Central memory CD8-positive, alpha-beta T cell (primary cell): ENCODE measurements at places on chromosomes 5 and 9.

DNA sequence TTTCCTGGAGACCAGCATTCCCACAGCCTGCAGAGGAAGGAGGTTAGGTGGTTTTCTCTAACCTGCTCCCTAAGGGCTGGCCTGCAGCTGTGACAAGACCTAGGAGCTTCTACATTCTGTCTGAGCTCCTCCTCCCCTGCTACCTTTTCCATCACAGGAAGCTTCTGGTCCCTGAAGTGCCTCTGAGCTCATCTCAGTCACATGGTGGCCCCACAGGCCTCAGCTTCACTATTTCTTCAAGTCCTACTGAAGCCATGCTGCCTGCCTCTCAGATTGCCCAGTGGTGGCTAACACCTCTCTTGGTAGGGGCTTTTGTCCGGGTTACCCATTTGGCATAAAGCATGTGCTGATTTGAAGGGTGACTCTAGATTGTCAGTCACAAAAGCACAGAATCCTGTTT, 259.4 kb downstream of the CRB2 start:
- DNase-seq, result no peak
- H3K4me3 ChIP-seq, result no peak overlapping the region
- H3K27me3 ChIP-seq, result no peaks in the 10 kb centered on the region
- peaks cover 3% of the 10 kb centered on the region for H3K36me3 ChIP-seq
- no peak overlapping the region for H3K27ac ChIP-seq
- peaks cover 8% of the 10 kb centered on the region for H3K4me1 ChIP-seq

GRCh38 chr5:151071848-151072629, 8.8 kb downstream of the TNIP1 start:
- peaks cover 77% of the 10 kb centered on the region for H3K4me1 ChIP-seq
- DNase-seq, result no peak
- peaks cover 31% of the 10 kb centered on the region for H3K36me3 ChIP-seq
- H3K27ac ChIP-seq, result peak overlapping the region; percentile 71
- H3K4me3 ChIP-seq, result peak overlapping the region; percentile 31

GRCh38 chr5:39822020-39822419, 397.2 kb upstream of the DAB2 start:
- H3K27ac ChIP-seq, result no peak overlapping the region
- H3K4me3 ChIP-seq, result no peak overlapping the region
- DNase-seq, result no peak
- H3K36me3 ChIP-seq, result no peaks in the 10 kb centered on the region
- H3K4me1 ChIP-seq, result no peaks in the 10 kb centered on the region

DNA sequence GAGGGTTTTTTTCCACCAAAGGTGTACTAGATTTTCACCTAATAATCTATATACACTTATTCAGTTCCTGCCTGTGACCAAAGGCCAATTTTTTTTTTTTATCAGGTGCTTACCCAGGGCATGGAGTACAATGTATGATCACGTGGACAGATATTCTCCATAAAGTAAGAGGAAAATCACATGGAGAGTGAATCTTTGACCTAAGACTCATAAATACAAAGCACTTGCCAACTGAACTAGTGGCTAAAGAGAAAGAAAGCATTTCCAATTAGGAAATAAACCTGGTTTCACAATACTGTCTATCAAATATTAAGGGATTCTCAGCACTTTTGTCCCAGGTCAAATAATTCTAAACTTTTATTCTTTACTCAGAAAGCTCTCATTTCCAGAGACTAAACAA, 33.0 kb upstream of the CEP120 start:
- no peaks in the 10 kb centered on the region for H3K4me1 ChIP-seq
- H3K4me3 ChIP-seq, result no peak overlapping the region
- no peaks in the 10 kb centered on the region for H3K27me3 ChIP-seq
- no peak for DNase-seq
- no peak overlapping the region for H3K27ac ChIP-seq
- peaks cover 1% of the 10 kb centered on the region for H3K36me3 ChIP-seq

DNA sequence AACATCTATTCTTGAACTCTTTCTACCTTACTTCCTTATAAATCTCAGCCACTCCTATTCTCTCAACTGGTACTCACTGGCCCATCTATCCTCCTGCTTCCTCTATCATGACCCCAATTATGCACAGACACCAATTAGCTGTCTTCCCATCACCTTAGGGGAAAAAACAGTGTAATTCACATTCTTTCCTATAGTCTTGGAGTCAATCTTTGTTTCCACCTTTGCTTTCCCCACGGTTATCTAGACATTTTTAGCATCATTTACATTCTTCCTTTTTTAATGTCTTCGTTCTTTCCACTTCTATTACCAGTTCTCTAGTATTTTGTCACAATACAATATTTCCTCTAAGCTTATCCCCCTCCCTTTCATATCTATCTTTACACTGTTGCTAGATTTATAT, 449.4 kb downstream of the TMEM38B start:
- no peaks in the 10 kb centered on the region for H3K36me3 ChIP-seq
- H3K4me1 ChIP-seq, result no peaks in the 10 kb centered on the region
- no peak for DNase-seq
- H3K27ac ChIP-seq, result no peak overlapping the region

- H3K36me3 ChIP-seq, result no peaks in the 10 kb centered on the region
- peaks cover 6% of the 10 kb centered on the region for H3K4me1 ChIP-seq
Measured at GRCh38 chr5:138726848-138727247, 26.4 kb upstream of the CTNNA1 start.

GRCh38 chr9:29129763-29130162, 1556.5 kb upstream of the C9orf72 start:
- no peak for DNase-seq
- no peaks in the 10 kb centered on the region for H3K36me3 ChIP-seq
- no peaks in the 10 kb centered on the region for H3K4me1 ChIP-seq
- H3K27ac ChIP-seq, result no peak overlapping the region
- H3K4me3 ChIP-seq, result no peak overlapping the region

- no peak overlapping the region for H3K4me3 ChIP-seq
- no peak for DNase-seq
- H3K27ac ChIP-seq, result no peak overlapping the region
- peaks cover 43% of the 10 kb centered on the region for H3K27me3 ChIP-seq
- no peaks in the 10 kb centered on the region for H3K4me1 ChIP-seq
Measured at GRCh38 chr9:19513671-19514275, 105.0 kb downstream of the ACER2 start.

GRCh38 chr9:116800885-116801284, 113.8 kb downstream of the TRIM32 start:
- H3K4me1 ChIP-seq, result no peaks in the 10 kb centered on the region
- H3K27me3 ChIP-seq, result peaks cover 17% of the 10 kb centered on the region
- no peak for DNase-seq
- no peaks in the 10 kb centered on the region for H3K36me3 ChIP-seq
- H3K4me3 ChIP-seq, result no peak overlapping the region
- no peak overlapping the region for H3K27ac ChIP-seq

- no peaks in the 10 kb centered on the region for H3K4me1 ChIP-seq
- H3K36me3 ChIP-seq, result peaks cover 2% of the 10 kb centered on the region
- no peak overlapping the region for H3K4me3 ChIP-seq
- H3K27me3 ChIP-seq, result no peaks in the 10 kb centered on the region
- H3K27ac ChIP-seq, result no peak overlapping the region
Measured at GRCh38 chr5:180470966-180471582, 23.1 kb upstream of the CNOT6 start.

DNA sequence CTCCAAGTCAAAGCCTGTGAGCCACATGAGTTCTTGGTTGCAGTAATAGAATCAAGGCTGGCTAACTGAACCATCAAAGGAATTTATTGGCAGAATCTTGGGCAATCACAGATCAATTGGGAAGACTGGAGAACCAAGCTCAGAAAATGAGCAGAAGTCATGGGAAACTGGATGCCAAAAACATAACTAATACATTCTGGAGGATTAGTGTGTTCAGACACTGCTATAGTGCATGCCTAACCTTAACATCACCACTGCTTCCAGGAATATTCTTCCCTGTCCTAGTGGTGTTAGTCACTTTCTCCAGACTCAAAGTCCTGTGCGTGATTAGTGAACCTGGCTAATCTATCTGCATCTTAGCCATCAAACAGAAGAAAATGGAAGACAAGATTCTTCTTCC, 843.7 kb downstream of the EFNA5 start:
- no peak overlapping the region for H3K27ac ChIP-seq
- H3K4me1 ChIP-seq, result no peaks in the 10 kb centered on the region
- H3K36me3 ChIP-seq, result no peaks in the 10 kb centered on the region

DNA sequence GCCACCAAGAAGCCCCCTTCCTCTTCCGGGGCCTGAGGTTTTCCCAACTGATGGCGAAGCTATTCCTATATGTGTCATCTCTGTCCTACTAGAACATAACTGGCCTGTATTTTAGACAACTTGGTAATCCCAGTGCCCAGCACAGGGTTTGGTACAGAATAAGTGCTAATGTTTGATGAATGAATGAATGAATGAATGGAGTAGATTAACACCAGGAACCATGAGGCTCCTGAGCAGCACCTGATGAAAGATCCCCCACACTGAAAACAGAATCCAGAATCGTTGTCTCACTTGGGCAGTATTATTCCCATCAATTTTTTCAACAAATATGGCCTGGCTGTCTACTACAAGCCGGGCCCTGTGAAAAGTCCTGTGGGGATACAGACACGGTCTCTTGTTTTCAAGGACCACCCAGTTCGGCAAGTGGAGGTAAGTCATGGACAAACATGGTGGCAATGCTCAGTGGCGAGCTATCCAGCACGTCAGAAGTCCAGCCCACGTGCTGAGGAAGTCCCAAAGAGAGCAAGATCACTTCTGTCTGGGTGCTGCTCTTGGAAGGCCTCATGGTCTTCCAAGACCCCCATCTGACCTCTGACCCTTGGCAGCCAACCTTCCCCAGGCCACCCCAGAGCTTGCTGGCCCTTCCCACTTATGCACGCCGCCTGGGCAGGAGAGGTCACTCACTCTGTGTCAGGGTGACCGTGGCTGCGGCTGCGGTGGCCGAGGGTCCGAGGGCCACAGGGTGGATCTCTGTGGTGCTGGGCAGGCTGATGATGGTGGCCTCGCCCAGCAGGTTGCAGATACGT, 1.0 kb downstream of the NAIF1 start:
- DNase-seq, result no peak
- no peak overlapping the region for H3K27ac ChIP-seq

GRCh38 chr5:171264843-171265242, 44.2 kb upstream of the TLX3 start:
- H3K4me1 ChIP-seq, result peaks cover 11% of the 10 kb centered on the region
- no peak overlapping the region for H3K27ac ChIP-seq
- no peak overlapping the region for H3K4me3 ChIP-seq

DNA sequence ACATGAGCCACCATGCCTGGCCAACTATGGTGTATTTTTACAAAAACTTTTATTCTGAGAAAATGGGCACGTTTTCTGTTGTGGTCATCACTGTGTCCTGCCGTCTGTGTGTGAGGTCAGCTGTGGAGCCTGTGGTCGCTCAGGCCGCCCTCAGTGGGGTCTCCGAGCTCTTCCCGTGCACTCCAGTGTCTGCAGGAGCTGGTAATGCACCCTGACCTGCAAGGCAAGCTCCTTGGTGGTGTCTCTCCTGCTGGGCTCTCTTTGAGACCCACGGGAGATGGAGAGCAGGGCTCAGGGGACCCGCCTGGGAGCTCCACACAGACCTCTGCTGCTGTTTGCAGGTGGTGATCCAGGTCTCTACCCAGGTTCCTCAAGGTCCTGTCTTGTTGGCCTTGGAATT, 9.6 kb upstream of the AHRR start:
- peaks cover 12% of the 10 kb centered on the region for H3K36me3 ChIP-seq
- H3K27ac ChIP-seq, result no peak overlapping the region
- DNase-seq, result no peak
- H3K4me3 ChIP-seq, result no peak overlapping the region

DNA sequence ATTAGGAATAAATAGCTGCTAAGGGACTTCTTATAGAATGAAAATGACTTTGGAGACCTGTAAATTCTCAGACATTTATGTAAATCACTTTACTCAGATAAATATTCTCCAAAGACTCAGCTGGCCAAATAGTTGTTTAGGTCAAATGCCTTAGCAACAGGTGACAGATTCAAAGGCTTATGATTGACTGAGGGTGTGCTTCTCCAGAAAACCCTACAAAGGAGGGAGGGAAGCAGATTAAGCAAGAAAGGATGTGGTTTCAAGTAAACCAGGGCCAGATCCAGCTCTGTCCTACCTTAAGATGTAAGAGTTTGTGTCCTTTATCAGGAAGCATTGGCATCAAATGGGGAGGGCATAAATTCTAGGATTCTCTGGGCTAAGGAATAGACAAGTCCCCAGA, 433.0 kb downstream of the TLE1 start:
- DNase-seq, result no peak
- no peaks in the 10 kb centered on the region for H3K4me1 ChIP-seq
- no peaks in the 10 kb centered on the region for H3K27me3 ChIP-seq
- no peaks in the 10 kb centered on the region for H3K36me3 ChIP-seq
- H3K4me3 ChIP-seq, result no peak overlapping the region
- H3K27ac ChIP-seq, result no peak overlapping the region

GRCh38 chr5:124176692-124177091, 569.7 kb downstream of the ZNF608 start:
- no peaks in the 10 kb centered on the region for H3K4me1 ChIP-seq
- no peak overlapping the region for H3K4me3 ChIP-seq
- H3K27ac ChIP-seq, result no peak overlapping the region
- no peaks in the 10 kb centered on the region for H3K27me3 ChIP-seq
- peaks cover 2% of the 10 kb centered on the region for H3K36me3 ChIP-seq

DNA sequence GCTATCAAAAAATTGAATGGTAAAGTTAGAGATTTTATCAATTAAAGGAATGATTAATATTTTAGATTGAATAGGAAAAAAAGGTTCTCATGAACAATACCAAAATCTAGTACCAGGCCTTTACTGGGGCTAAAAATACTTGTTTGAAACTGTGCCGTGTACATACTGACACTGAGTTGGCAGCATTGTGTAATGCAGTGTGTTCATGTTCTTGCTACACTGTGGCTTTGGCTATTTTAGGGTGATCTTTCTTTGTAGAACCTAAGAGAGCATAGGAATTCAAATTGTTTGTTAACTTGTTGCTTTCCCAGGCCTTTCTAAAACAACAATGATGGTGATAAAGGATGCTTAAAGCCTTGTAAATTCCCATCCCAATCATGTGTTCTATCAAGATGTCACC, 80.9 kb downstream of the KIF4B start:
- no peak overlapping the region for H3K4me3 ChIP-seq
- H3K36me3 ChIP-seq, result no peaks in the 10 kb centered on the region
- DNase-seq, result no peak

DNA sequence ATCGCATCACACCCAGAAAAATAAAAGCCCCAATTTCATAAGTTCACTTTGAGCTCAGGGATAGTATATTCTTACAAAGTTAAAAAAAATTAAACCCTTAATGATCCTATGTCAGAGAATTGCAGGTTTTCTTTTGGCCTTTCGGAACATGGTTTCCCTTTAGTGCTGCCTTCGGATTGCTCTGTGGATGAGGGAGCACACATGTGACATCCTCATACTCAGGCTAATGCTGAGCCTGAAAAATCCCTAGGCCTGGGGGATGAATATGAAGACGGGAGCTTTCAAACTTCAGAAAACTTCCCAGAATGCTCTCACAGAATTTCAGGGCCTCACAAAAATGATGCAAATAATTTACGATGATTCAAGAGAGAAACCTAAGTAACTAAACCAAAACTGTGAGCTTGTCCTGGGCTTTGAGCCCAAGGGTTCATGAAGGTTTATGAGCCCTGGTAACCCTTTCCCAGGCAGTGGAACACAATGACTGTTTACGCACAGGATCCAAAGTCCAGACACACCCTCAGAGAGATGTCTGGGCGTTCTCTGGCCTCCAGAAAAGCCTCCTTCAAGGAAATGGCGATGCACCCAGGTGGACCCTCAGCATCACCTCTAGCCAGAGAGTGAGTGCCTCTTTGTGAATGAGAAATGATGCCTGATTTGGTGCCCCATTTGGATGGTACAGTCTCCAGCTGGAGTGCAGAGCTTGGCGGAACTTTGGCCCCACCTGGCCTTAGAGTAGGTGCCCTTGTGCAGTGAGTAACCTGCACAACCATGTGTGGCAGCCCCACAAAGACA, 145.4 kb downstream of the ENTREP1 start:
- H3K27ac ChIP-seq, result no peak overlapping the region
- H3K36me3 ChIP-seq, result no peaks in the 10 kb centered on the region
- peaks cover 5% of the 10 kb centered on the region for H3K4me1 ChIP-seq
- no peak overlapping the region for H3K4me3 ChIP-seq
- no peak for DNase-seq
- peaks cover 18% of the 10 kb centered on the region for H3K27me3 ChIP-seq
